Left colon (tissue), 2 donors: ENCODE measurements at places on chromosomes 13 and 19. TPM values are rescaled to one million over a fixed set of nuclear protein-coding genes. Genes with fewer than 3 reads are reported as not detected.

- peak; percentile 25 for DNase-seq
Measured at GRCh38 chr19:3644351-3645066, 17.9 kb upstream of the CACTIN start.

DNA sequence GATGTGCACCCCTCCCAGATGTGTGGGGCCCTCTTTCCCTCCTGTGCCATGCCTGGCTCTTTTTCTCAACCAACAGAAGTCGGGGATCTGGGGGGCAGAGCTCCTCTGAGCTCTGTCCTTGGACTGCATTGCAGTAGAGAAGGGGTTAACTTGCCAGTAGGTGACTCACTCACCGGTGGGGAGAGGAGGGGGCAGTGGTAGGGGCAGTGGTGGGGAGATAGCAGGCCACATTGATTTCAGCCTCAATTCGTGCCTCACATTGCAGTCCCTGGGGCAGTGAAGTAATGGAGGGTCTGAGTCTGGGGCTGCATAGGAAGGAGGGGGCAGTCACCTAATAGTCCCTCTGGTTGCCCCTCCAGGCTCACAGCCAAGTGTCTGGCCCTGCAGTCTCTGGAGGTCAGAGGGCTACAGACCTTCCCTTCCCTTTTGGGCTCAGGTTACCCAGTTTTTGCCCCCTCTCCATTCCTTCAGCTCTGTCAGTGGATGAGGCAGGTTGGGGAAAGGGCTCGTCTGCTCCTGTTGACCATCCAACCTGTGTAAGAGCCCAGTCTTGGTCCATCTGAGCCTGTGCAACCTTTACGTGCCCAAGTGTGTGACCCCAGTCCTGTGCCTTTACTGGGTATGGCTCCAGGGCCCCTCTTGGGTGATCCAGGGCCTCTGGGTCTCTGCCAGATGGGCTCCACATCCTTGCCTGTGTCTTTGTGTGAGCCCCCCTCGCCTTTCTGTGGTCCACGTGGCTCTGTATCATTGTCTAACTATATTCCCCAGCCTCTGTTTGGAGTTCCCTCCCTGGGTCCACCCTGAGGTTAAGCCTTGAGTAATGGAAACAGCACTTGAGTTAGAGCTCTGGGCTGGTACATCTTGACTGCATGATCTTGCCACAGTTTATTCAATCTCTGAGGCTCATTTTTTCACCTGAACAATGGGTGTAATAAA is 13.0 kb downstream of the CIC start:
- no peak for DNase-seq

DNA sequence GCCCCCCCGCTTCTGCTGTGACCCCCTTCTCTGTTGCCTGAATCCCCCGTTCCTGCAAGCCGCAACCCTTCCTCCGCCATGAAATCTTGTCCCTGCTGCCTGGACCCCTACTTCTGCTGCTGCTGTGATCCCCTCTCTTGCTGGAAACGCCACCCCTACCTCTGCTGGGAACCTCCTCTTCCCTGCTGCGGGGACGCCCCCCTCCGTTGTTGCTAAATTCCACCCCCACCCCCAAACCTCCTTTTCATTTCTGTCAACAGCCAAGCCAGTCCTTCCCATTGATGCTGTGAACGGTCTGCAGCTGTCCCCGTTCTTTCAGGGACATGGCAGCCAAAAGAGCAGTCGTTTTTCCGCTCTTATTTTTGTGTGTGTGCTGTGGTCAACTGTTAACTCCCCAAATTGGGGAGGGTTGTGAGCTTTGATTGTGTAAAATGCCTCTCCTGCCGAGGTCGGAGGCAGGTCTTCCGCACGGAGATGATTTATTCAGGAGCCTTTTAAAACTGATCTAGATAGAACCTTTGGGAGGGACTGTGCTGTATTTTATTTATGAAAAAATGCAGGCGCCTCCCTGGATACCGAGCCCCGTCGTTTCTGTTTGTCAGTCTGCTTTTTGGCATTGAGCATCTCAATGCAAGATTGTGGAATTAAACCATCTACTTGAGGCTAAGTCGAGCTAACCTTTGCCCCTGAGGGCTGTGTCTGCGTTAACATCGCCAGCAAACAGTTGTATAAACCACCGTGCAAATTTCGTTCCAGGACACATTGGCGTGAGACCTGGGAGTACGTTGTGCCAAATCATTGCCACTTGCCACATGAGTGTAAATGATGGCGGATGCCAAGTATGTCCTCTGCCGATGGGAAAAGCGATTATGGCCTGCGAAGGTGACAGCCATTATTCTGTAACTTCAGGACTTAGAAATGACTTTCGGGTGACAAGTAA is 27.9 kb upstream of the NDUFS7 start:
- DNase-seq = no peak

DNA sequence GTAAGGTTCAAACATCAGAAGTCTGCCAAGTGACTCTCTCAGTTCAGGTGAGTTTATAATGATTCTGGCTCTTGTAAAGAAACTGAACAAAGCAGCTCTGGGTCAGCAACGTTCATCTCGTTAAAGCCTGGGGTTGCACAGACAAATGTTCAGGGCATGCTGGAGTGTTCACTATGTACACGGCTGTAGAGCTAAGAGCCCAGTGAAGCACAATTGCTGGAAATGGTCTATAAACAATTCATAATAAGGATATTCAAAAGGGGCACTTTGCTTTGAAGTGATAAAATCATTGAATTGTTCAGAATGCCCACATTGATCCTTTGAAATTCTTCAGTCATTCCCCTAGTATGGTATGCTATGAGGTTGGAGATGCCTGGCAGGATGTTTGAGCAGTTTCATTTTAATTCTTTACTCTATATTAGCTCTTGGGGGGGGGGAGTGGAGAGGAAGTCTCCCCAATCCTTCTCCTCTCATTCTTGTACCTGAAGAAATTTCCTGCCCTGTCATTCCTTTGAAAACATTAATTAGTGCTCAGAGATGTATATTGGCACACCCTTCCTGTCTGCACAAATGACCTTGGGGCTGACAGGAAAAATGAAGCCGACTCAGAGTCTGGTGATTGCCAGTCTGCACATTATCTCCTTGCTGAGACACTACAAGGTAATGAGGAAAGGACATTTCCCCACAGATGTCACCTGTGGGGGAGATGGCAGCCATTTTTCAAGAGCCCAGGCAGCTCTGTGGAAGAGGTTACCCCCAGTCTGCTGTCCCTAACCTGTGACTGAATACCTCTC is 145.5 kb downstream of the DLEU7 start:
- no peak for DNase-seq

DNA sequence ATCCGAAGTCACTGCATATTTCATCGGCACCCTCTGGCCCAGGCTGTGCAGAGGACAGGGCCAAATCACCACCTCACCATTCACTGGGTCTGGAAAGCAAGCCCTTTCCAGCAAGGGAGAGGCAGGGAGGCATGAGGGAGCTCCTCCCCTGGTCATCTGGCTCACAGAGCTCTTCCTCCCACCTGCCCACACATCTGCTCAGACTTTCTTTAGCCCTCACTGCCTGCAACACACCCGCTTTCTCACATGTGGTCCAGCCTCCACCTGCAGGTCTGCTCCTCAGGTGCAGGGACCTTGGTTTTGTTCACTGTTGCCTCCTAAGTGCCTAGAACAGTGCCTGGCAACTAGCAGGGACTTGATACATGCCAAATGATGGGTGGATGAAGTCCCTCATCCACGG is 21.0 kb upstream of the SLC35E1 start:
- DNase-seq = no peak

DNA sequence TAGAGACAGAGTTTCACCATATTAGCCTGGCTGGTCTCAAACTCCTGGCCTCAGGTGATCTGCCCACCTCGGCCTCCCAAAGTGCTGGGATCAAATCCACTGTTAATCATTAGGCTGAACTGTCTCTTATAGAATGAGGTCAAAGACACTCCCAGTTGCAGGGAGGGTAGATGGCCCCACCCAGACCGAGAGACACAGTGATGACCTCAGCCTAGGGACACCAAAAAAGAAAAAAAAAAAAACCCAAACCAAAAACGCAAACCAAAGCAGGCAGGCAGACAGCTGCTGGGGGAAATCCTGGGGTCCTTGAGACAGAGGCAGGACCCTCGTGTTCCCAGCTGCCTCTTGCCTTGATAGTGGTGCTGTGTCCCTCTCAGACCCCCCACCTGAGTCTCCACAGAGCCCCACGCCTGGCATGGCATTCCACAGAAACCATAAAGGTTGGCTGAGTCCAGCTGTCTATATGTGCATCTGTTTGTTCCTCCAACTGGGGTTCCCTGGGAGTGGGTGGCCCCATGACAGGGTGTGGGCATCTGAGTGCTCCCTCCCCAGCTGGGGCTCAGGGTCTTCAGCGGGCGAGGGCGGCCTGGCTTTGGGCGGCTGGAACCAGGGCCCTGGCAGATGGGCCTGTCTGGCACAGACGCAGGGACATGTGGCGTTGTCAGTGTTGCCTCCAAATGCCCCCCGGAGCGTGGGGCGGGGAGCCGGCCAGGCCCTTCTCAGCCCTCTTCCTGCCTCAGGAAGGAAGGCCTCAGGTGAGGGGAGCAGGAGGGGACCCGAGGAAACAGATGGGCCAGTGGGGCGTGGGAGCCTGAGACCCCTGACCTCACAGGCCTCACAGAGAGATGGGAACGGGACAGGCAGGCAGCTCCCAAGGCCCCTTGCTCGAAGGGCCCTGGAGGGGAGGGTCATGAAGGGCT is 5.2 kb downstream of the DAND5 start:
- DNase-seq = no peak

- DNase-seq = no peak
Measured at GRCh38 chr13:84439108-84439507, 556.8 kb upstream of the SLITRK1 start.

- DNase-seq = no peak
Measured at GRCh38 chr13:45678282-45678681, 23.8 kb upstream of the CBY2 start.

GRCh38 chr13:113995051-113995601 is 21.2 kb upstream of the C13orf46 start:
- DNase-seq = peak; percentile 15

Gene CCDC169
- total RNA-seq = 0.61 TPM

Gene JAK3
- 3.7 TPM for total RNA-seq

Gene WDR87
- total RNA-seq = not detected

Gene CGB8
- not detected for total RNA-seq

Gene KCNN1
- not detected for total RNA-seq

Gene GDF15
- 32.2 TPM for total RNA-seq

Gene KLK2
- not detected for total RNA-seq

Gene PLEKHF1
- total RNA-seq = 2.8 TPM

Gene RHPN2
- 86.5 TPM for total RNA-seq

Gene GRIN2D
- 0.61 TPM for total RNA-seq
